ENCODE measurements at places on chromosomes 12 and 14.
A peak's percentile ranks its signal among the peaks of the same experiment; 100 is the strongest.

DNA sequence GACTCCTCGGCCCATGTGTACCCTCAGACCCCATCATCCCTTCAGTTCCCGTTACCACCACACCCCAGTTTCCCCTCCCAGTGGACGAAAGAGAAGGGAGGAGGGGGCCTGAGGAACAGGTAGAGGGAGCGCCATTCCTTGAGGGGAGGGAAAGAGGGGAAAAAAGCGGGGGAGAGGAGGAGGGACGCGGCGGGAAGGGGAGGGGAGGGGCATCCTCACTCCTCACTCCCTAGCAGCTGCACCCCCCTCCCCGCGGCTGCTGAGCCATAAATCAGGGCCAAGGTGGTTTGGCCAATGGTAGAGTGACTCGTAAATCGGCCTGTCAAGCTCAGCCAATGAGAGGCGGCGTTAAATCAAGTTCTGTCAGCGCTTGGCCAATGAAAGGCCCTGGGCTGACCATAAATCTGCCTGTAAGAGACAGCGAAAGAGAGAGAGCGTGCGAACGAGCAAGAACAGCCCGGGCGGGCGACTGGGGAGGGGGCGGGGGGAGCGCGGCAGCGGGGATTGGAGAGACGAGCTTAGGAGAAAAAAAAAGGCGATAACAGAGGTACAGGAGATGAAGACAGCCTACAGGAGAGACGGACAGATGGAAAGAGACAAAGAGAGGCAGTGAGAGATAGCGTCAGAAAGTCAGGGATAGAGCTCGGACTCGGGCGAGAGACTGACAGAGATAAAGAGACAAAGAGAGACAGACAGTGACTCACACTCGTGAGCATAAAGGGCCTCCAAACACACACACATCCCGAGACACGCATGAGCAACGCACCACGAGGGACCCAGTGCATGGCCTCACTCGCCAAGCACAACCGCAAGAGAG lies 5.1 kb downstream of the GPR84 start:
- DNase-seq, result peak; percentile 98

DNA sequence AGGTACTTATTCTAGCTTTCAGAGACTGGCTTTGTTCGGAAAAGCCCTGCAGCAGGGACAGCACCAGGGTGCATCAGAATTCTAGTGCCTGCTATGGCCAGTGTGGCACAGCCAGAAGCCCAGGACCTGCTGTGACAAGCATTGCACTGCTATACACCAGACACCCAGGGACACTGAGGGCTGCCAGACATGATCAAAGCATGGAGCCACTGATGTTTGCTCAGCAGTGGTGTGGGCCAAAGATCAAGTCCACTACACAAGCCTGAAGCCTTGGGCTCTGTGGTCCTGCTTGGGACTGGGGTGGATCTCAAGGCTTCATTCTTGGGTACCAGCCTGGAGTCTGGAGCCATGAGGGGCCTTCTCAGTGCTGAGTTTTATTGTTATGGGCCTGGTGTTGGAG lies 36.1 kb upstream of the CDKN3 start:
- DNase-seq, result no peak

GRCh38 chr12:129169928-129170327 lies 316.6 kb downstream of the GLT1D1 start:
- no peak for DNase-seq

DNA sequence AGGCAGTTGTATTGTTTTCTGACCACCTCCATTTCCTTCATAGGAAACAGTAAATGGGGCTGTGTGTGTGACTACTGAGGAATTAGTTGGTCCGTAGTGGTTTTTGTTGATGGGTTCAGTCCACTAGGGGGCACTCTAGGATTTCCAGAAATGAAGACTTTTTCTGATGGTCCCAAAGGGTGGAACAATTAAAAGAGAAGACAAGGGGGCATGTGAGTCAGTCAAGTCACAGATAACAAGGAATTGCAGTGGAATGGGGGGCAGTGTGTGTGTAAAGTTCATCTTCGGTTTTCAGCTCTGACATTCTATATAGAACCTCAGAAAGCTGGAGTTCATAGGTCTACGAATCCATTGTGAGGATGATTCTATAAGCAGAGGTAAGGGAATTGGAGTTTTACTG lies 186.6 kb upstream of the OR4E1 start:
- DNase-seq, result no peak

GRCh38 chr12:71392521-71393145 lies 47.0 kb upstream of the LGR5 start:
- DNase-seq, result peak; percentile 81

GRCh38 chr12:123491056-123491455 lies 33.1 kb downstream of the SNRNP35 start:
- DNase-seq, result no peak

GRCh38 chr12:40287369-40287975 lies 62.7 kb downstream of the LRRK2 start:
- no peak for DNase-seq

DNA sequence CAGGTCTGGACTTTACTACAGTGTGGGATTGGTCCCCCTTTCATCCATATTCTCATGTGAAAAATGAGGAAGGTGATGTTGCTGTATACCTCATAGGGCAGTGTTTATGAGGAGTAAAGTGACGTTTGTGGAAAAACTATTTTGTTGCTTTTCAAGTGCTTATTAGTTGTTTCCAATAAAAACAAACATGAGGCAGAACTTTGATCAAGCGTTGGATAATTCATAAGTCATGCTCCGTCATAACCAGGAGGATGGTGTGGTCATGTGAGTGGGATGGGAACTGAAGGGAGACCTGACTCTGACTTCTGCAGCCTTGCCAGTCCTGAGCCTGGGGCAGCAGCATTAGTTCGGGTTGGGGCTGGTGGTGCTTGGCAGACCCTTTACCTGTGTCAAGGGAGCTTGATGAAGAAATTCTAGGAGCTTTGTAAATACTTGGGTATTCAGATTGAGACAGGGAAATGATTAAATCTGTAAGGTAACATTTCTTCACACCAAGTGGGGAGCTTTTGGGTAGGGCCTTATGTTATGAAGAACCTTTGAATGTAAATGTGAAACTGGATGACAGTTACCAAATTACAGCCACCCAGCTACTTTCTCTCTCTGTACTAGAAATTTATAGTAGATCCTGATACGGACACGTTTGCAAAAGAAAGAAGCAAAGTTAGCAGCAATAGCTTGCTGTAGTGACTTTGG lies 462.4 kb upstream of the RGS6 start:
- DNase-seq, result no peak

DNA sequence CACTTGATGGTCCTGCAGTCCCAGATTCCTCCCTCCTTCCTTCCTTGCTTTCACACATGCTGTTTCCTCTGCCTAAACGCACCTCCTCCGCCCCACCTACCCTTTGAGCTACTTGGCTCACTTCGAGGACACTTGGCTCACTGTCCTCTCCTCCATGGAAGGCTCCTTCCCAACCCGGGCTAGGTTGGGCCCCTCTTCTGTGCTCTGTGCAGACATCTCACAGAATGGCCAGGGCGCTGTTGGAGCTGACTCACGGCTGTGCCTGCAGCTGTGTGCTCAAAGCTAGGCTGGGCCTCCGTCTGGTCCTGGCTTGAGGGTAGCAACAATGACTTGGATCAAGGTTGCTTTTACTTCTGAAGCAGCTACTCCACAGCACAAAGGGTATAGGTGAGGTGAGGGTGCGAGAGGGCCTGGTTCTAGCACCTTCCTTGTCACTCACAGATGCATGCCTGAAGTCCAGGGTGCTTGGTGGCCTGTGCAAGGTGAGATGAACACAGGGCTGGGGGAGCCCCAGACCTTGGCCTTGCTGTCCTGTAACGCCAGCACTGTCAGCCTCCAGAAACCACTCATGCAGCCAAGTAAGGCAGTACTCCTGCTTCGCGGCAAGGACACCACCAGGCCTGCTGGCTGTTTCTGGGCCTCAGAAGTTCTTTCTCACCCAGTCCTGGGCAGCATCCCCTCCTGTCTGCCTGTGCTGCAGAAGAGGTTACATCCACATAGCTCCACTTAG lies 61.8 kb downstream of the GALNT16 start:
- peak; percentile 12 for DNase-seq

GRCh38 chr12:94930216-94930654 lies 73.3 kb downstream of the NDUFA12 start:
- no peak for DNase-seq

GRCh38 chr12:29299633-29300032 lies 81.3 kb downstream of the ERGIC2 start:
- no peak for DNase-seq

DNA sequence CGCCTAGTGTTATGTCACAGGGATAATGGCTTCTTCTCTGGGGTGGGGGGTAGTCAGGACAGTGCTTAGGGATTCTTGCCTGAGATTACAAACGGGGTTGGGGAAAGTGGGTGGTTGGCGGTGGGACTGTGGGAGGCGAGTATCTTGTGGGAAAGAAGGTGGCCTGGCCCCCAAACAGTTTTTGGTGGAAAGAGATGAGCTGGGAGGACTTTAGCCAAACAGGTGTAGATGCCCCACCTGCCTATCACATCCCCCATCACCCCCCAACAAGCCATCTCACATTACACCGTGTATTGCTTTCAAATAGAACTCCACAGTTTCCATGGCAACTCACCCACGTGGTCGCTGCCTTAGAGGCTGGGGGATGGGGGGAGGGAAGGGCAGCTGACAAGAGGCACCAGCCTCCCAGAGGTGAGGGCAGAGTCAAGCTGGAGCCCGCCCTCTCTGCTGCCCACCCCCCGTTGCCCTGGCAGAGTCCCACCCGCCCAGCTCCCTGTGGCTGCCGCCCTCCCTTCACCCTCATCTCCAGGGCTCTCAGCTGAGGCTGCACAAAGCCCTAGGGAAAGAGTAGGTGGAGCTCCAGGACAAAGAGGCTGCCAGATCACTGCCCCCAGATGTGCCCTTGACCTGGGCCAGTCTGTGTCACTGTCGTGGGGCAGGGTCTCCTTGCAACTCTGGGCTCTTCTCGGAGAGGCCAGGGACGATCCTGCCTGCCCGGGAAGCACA lies 98.3 kb downstream of the LRRC74A start:
- DNase-seq, result no peak

- no peak for DNase-seq
These were observed 105.1 kb downstream of the PRIMA1 start for GRCh38 chr14:93683226-93683625.

GRCh38 chr12:120529641-120530417 lies 871 bp upstream of the COQ5 start:
- peak; percentile 49 for DNase-seq

DNA sequence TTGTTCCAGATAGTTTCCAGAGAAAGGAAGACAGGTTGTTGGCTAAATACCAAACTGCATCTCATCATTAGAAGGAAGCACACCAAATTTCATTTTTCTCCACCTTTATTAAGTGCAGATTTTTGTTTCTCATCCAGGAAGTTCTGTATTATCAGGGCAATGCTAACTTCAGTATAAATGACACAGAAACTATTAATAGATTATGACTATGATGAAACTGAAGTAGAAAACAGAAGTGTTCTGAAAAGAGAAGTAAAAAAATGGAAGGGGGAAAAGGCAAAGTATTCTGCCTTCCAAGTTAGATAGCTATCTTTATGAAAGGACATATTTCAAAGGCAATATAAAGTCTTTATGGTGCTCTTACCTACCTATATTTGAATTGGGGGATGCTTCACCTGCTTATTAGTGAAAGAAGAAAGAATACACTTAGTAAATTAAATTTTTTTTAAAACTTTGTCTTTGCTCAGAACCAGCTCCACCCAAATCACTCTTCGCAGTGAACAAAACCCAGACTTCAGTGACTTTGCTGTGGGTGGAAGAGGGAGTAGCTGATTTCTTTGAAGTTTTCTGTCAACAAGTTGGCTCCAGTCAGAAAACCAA lies 223.9 kb downstream of the PTPRO start:
- no peak for DNase-seq

DNA sequence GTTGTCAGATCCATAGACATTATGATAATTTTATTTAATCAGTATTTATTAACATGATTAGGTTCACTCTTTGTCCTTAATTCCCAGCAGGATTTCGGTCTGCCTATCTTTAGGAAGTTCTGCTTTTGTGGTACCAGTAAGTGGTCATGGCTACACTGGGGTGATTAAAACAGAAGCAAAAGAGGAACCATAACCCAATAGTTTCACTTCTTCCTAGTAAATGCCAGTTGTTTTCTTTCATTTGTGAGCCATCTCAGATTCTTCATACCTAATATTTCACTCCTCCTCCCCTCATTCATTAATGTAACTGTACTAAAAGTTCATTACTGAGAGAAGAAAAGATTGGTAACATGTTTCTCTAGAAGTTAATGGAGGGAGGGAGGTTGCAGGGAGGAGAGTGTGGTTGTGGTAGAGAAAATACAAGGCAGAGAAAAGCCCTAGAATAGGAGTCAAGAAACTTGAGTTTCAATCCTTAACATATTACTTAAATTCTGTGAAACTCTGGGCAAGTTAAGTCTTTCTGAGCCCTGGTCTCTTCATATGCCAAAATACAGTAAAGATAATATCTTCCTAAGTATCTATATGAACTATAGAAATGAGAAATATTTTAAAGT lies 101.2 kb downstream of the PEBP1 start:
- DNase-seq, result no peak

- peak; percentile 70 for DNase-seq
These were observed 132.5 kb downstream of the DAAM1 start for GRCh38 chr14:59320763-59321625.

- DNase-seq, result peak; percentile 48
These were observed 106.7 kb upstream of the MIS18BP1 start for GRCh38 chr14:45359746-45360145.

- no peak for DNase-seq
These were observed 94.3 kb downstream of the FUT8 start for GRCh38 chr14:65506801-65507200.

- no peak for DNase-seq
These were observed 50.7 kb upstream of the TMEM260 start for GRCh38 chr14:56528927-56529326.

DNA sequence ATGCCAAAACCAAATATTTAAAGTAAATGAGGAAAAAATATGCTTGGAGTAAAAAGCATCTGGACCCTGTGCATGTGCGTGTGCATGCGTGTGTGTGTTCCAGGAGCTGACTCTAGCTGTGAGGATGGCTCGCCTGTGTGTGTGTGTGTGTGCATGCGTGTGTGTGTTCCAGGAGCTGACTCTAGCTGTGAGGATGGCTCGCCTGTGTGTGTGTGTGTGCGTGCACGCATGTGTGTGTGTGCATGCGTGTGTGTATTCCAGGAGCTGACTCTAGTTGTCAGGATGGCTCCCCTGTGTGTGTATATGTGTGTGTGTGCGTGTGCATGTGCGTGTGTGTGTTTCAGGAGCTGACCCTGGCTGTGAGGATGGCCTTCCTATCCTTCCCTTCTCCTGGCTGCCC lies 357.7 kb downstream of the CACNA1C start:
- no peak for DNase-seq

DNA sequence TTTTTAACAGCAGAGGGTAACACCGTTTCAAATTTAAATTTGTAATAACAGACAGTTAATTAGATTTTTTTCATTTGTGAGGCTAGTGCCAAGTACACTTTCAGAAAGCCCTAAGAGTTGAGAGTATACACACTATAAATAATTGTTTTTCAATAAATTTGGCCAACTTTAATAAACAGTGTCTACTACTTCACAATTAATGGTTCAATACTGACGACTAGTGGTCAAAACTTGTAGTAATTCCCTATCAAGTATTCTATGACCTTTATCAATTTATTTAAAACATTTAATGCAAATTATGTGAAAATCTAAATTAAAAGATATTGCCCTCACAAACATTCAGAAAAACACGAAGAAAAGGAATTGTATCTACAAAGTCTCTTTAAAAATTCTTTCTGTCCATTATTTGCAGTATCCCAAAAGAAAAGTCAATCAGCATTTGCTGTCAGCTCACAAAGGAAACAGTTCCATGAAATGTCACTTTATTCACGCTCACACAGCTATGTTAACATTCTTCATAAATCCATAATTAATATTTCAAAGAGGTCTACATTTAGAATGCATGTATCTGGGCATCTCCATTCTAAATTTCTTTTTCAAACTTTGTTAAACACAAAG lies 91.2 kb downstream of the CEP128 start:
- peak; percentile 53 for DNase-seq

Measured in AG10803 (cell line).